ENCODE measurements at places on chromosomes 1 and 21.

DNA sequence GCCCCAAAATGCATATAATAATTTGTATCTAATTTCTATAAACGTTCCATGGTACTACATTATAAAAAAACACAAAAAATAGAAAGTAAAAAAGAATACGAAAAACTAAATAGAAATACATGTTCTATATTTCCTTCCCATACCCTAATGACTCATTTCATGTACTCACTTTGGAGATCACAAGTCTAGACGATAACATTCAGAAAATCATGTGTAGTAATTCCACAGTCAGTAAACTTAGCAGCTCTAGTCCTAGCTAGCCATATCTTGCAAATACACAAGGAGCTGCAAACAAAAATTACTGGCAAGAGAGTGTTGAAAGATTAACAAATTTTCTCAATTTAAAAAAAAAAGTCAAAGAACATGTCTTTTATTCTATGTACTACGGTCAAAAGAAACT is 1.4 kb downstream of the GOLPH3L start:
- DNase-seq: no peak

- no peak for DNase-seq
These were observed 11.1 kb upstream of the ARHGEF2 start for GRCh38 chr1:155989242-155990004.

- no peak for DNase-seq
These were observed 35.8 kb downstream of the SPEN start for GRCh38 chr1:15883326-15883725.

- no peak for DNase-seq
These were observed 34.5 kb downstream of the TYW3 start for GRCh38 chr1:74767490-74767889.

GRCh38 chr1:196897158-196897828 is 9.4 kb downstream of the CFHR4 start:
- DNase-seq: no peak

DNA sequence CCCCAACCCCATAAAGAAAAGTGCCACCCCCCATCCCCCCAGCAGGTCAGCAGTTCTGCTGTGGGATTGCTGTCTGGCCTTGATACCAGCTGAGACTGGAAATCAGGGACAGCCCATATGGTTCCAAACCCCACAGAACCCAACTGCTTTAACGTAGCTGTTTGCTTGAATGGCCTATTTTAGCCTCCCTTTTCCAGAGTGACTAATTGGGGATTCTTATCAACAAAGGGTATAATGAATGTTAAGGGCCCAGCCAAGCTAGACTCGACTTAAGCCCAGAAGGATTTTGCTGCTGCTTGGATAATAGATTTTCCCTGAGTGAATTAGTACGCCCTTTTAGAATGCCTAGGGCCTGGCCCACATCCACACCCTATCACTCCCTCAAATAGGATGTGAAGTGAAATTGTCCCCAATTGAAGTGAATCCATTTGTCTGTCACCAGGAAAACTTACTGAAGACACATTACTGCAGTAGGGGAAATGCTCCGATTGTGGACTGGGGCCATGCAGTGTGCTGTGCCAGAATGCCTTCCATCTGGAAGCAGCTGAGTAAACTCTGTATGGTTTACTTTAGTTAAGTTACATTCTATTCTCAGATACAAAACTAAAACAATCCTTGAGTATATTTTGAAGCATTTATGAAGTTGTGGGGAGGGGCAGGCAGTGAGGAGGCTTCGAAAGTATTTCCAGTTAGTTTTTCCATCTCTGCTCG is 156.9 kb downstream of the DHRS3 start:
- DNase-seq: no peak

DNA sequence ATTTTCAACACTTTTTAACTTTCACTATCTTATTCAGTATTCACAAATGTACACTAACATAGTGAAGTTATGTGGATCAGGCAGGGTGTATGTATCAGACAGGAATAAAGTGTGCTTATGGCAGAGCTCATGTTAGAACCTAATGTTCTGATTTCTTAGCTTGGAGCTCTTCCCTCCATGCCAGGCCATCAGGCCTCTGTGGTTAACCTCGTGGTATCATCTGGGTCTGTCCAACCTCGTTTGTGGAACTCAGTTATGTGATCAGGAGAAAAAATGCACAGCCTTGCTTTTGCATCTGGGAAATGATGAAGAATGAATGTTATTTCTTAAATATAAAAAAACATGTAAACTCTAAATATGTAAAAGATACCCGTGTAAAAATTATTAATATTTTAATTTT is 86.9 kb downstream of the MPZL1 start:
- no peak for DNase-seq
